Suprapubic skin (tissue), 4 donors: ENCODE measurements at places on chromosomes 5 and 9. TPM values are rescaled to one million over a fixed set of nuclear protein-coding genes. Genes with fewer than 3 reads are reported as not detected.

- no peak overlapping the region for H3K27ac ChIP-seq
- no peak overlapping the region for H3K4me3 ChIP-seq
- H3K4me1 ChIP-seq = peaks cover 34% of the 10 kb centered on the region
- no peaks in the 10 kb centered on the region for H3K36me3 ChIP-seq
- no peak for DNase-seq
Measured at GRCh38 chr5:54361691-54362411, 51.5 kb upstream of the ARL15 start.

The ARHGEF37 gene
- total RNA-seq = 75.3 TPM

GRCh38 chr9:99859243-99859980, 37.7 kb downstream of the NR4A3 start:
- H3K27ac ChIP-seq = no peak overlapping the region
- H3K36me3 ChIP-seq = no peaks in the 10 kb centered on the region

GRCh38 chr5:65955746-65956145, 29.4 kb downstream of the ERBIN start:
- no peaks in the 10 kb centered on the region for H3K27me3 ChIP-seq
- no peak overlapping the region for H3K27ac ChIP-seq
- DNase-seq = no peak
- peaks cover 11% of the 10 kb centered on the region for H3K4me1 ChIP-seq
- no peaks in the 10 kb centered on the region for H3K36me3 ChIP-seq
- no peak overlapping the region for H3K4me3 ChIP-seq
